ENCODE measurements at places on chromosomes 13 and 19. TPM values are rescaled to one million over a fixed set of nuclear protein-coding genes. Genes with fewer than 3 reads are reported as not detected.

The BST2 gene
- 104 TPM for polyA plus RNA-seq

GRCh38 chr13:30529085-30529834, 63.5 kb upstream of the HMGB1 start:
- DNase-seq: no peak

GRCh38 chr13:71672512-71672911, 194.5 kb downstream of the DACH1 start:
- no peak for DNase-seq

DNA sequence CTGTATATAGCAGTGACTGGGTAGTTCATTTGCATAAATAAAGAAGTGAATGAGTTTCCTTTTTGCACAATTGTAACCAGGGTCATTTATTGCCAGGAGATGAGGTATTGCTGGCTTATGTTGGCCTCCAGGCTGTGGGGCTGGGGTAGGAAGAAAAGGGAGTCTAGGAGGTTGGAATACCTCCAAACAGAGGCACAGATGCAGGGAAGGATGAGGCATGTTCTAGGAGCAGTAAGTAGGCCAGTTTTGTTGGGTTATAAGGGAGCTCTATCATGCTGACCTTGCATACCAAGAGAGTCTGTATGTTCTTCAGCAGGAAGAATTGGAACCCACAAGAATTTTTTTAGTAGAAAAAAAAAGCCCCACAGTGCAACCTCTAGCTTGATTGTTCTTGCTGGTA, 17.2 kb upstream of the CYSLTR2 start:
- no peak for DNase-seq

The CEACAM4 gene
- not detected for polyA plus RNA-seq

- peak; percentile 68 for DNase-seq
These were observed 28.7 kb upstream of the KCTD15 start for GRCh38 chr19:33767898-33768413.
